Right ventricle myocardium superior (tissue), 1 donor: ENCODE measurements at places on chromosomes 6 and 20. TPM values are rescaled to one million over a fixed set of nuclear protein-coding genes. Genes with fewer than 3 reads are reported as not detected.

SCUBE3 gene
- total RNA-seq, result 9.7 TPM

SUMO4 gene
- 0.22 TPM for total RNA-seq

DNA sequence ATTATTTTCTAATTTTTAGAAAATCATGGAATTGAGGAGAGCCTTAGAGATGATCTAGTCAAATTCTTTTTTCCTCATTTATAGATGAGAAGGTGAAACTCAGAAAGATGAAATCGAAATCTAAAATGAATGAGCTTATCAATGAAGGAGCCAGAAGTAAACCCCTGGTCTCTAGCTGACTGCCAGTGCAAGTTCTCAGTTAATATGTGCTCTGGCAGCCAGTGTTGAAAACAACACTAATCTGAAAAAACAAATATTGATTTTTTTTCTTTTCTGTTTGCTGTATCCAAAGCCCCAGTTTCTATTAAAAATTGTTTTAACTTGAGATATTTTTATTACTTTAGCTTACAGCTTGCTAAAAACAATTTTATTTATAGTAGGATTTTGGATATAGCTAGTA is 21.5 kb upstream of the PBOV1 start:
- no peak for DNase-seq

DNA sequence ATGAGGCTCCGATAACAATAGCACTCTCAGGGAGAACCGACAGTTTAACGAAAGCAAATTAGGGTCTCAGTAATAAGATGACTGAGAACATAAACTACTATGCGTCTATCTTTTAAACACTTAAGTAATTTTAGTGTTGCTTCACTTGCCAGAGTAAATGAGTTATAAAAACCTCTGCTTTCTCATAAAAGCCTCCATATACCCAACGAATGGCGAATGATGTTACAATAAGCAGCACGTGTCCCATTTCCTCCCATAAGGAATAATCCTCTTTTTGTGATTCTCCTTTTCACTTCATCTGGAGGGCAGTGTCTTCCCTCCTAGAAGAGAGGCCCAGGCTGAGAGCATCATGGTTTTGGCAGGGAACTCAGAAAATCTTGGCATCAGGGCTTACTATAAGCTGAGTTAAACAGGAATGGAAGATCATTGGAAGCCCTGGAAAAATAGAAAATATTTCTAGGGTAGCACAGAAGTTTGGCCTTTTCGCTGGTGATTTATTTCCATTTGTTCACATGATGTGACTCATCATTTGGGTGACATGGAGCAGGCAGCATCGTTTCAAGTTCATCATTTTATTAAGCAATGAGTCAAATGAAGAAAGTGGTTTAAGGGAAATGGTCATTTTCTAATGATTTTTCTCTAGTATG is 255.4 kb downstream of the ATXN1 start:
- no peak for DNase-seq

DNA sequence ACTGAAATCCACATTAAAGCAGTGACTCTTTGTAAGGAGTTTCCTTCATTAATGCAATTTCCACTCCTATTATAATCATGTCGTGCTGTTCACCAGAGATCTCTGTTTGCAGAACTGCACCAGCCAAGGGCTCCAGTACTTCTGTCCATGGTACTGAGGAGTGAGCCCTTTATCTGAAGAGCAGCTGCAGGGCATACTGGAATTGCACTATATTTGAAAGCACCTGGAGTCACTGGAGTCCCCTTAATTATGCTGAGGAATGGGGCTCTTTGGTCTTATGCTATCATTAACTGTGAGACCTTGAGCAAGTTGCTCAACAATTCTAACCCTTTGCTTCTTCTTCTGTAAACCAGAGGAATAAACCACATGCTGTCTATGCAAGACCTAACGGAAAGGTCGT is 61.7 kb upstream of the NUP153 start:
- DNase-seq, result no peak

GRCh38 chr6:145272246-145272645 is 463.1 kb downstream of the EPM2A start:
- no peak for DNase-seq
